ENCODE measurements at places on chromosomes 11 and 22. TPM values are rescaled to one million over a fixed set of nuclear protein-coding genes. Genes with fewer than 3 reads are reported as not detected.

DNA sequence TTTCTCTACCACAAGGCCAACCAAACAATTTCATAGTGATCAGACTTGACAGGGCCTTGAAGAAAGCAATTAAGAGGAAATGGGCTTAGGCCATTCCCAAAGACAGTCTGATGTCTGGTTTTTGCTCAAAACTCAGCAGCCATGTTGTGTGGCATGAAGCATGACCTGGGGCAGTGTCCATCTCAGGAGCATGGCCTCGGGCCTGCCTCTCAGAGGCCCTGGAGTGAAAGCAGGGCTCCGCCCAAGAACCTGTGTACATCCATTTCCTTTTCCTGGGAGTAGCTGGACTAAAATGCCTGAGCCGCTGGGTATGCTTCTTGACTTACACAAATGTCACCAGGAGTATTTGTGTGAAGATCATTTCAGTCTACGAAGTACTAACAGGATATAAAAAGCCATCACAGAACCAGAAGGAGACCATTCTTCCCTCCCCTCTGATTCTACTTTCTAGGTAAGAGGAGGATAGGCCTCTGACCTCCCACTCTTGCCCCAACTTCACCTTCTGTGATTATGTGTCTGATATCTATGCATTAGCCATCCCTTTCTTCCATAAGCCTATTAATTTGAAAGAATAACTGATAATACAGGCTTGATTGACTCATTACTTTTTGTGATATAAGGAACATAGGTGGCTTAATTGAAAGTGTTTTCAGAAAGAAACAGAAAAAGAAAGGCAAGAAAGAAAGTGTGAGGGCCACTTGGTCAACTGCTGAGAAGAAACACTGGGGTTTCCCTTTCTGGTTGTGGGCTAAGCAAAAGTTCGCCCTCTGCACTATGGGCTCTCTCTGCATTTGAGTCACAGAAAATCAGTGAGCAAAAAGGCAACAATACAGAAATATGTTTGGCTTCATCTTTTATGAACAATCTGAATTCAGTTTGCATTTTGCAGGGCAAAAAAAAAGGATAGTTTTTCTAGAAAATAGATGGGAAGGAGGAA is 188.6 kb upstream of the MTMR2 start:
- DNase-seq: no peak

- no peak for DNase-seq
These were observed 580.7 kb downstream of the NTM start for GRCh38 chr11:131951121-131951520.

DNA sequence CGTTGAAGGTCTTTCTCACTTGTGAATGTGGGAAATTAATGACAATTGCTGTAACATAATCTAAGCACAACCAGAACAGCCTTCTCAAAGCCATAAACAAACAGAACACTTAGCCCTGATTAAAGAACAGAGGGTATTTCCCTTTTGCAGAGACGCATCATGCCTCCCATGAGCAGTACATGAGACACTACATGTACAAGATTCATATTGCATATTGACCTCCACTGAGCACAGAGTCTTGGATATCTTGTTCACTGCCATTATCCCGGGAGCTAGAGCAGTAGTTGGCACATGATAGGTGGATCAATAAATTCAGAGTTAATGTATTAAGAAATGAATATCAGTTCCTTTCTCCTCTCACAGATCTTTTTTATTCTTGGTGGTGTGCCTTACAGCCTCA is 1194.3 kb upstream of the TENM4 start:
- DNase-seq: no peak

- DNase-seq: no peak
These were observed at the start of gene APOBEC3H for GRCh38 chr22:39097098-39098020. APOBEC3H (plus strand) TSS chr22:39097244; CDS start chr22:39100279, 3,035 bp downstream.

- no peak for DNase-seq
These were observed 220.1 kb downstream of the BLID start for GRCh38 chr11:121895919-121896318.

- no peak for DNase-seq
These were observed 46.2 kb downstream of the TP53I11 start for GRCh38 chr11:44904261-44905020.

GRCh38 chr11:102733232-102733875 is 8.6 kb upstream of the MMP8 start:
- DNase-seq: peak; percentile 61

DNA sequence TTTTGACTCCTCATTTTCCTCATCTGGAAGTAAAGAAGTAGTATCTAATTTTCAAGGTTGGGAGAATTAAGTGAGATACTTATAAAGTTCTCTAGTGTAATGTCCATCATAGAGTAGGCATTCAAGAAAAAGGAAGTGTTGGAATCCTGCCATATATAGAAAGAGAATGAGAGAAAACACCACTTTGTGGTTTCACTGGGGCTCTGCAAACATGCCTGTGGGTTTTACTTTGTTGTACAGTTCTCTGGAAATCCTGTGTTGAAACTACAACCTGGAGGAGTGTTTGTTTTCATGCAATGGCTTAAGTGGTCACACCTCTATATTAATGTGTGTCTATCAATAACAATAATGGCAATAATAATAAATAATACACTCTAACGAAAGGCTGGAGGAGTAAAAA is 741.7 kb downstream of the NELL1 start:
- no peak for DNase-seq

- DNase-seq: peak; percentile 73
These were observed 14.1 kb downstream of the RPS13 start for GRCh38 chr11:17063171-17064002.

- no peak for DNase-seq
These were observed 7.0 kb upstream of the CHADL start for GRCh38 chr22:41247703-41248102.

Gene FOLR1
- total RNA-seq: 1.2 TPM

Gene RAC2
- total RNA-seq: 18.9 TPM

Gene CACNA1I
- total RNA-seq: 0.40 TPM

Gene ARHGAP8
- 17.3 TPM for total RNA-seq

Gene CCDC88B
- total RNA-seq: 12.9 TPM

Gene OR2AG1
- not detected for total RNA-seq
